ENCODE measurements at places on chromosomes 7 and 10.

DNA sequence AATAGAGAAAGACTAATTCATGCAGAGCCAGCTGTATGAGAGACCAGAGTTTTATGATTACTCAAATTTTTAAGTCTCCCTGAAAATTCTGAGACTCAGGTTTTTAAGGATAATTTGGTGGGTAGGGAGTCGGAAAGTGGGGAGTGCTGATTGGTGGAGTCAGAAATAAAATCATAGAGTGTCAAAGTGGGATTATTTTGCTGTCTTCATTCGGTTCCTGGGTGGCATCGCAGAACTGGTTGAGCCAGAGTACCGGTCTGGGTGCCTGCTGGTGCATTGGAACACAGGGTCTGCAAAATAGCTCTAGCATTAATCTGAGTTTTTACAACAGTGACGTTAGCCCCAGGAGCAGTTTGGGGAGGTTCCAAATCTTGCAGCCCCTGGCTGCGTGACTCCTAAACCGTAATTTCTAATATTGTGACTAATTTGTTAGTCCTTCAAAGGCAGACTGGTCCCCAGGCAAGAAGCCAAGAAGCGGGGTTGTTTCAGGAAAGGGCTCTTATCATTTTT is 32.4 kb downstream of the GPRIN2 start:
- no peak for DNase-seq

- no peak for DNase-seq
Observed at GRCh38 chr10:94343151-94343550, 19.6 kb downstream of the NOC3L start.

DNA sequence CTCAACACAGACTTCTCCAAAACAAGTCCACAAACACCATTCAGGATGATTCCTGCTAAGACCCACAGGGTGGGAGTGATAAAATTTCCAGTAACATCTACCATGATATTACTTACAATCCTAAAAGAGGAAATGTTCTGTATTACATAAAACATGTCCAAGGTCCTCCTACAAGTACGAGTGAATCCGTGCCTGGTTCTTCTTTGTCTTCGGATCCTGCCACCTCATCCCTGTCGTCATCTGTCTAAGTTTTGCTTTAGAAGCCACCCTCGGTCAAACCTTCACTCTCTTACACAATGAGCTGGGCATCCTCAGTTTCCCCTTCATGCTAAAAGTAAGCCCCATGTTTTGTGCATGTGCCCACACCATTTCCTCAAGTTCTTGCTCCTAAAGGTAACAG is 279.0 kb downstream of the KCNMA1 start:
- no peak for DNase-seq

GRCh38 chr7:112145206-112145605 is 61.0 kb downstream of the DOCK4 start:
- DNase-seq, result no peak

DNA sequence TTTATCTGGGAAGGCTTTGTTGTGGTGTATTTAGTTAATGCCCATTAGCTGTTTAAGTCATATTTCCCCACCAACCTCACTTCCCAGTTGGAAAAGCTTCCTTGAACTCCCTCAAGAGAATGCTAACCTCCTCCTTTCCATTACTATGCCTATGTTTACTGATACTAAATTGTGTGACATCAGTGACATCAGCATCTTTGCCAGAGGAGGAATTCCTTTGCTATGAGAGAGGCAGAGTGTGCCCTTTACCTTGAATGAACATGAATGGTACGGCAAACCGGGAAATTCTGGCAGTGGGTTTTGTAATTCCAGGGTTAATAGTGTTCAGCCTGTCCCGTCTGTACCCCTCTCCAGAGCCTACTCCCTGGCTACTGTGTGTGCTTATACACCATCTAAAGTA is 22.1 kb upstream of the GLCCI1 start:
- no peak for DNase-seq

GRCh38 chr10:3465406-3465891 is 292.9 kb upstream of the PITRM1 start:
- DNase-seq, result no peak

- no peak for DNase-seq
Observed at GRCh38 chr7:151844071-151844824, 32.7 kb downstream of the PRKAG2 start.

GRCh38 chr10:13018171-13018570 is 16.7 kb upstream of the CCDC3 start:
- no peak for DNase-seq

DNA sequence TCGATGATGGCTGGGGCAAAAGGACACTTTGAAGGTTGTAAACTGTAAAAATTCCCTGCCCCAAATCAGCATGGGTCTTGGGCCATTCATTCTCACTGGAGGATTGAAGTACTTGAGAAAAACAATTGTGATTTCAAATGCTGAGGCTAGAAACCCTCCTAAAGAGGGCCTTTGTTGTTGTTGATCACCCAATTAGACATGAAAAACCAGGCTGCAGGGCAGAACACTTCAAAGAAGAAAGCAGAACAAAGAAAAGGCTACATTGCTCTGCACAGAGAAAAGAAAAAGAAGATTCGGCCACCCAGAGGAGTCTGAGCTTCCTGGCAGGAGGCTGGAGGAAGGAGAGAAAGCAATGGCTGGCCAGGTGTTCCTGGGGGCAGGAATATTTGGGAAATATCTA is 143.1 kb downstream of the NPY start:
- no peak for DNase-seq

- peak; percentile 26 for DNase-seq
Observed at GRCh38 chr10:17616403-17617030, 657 bp downstream of the HACD1 start.

Data from activated naive CD4-positive, alpha-beta T cell treated with anti-CD3 and anti-CD28 coated beads, Interleukin-2, amount 50 U/mL, for 16 hours (primary cell).